ENCODE measurements at places on chromosomes 7 and 10. TPM values are rescaled to one million over a fixed set of nuclear protein-coding genes. Genes with fewer than 3 reads are reported as not detected.

SLC26A3 gene
- total RNA-seq: not detected

PTPRN2 gene
- 0.72 TPM for total RNA-seq

C7orf57 gene
- 0.37 TPM for total RNA-seq

PLEKHS1 gene
- total RNA-seq: not detected

OR13A1 gene
- not detected for total RNA-seq

THNSL1 gene
- 4.1 TPM for total RNA-seq

NYAP1 gene
- 0.98 TPM for total RNA-seq
